HS-5 (cell line): ENCODE measurements at places on chromosomes 7 and 10.

DNA sequence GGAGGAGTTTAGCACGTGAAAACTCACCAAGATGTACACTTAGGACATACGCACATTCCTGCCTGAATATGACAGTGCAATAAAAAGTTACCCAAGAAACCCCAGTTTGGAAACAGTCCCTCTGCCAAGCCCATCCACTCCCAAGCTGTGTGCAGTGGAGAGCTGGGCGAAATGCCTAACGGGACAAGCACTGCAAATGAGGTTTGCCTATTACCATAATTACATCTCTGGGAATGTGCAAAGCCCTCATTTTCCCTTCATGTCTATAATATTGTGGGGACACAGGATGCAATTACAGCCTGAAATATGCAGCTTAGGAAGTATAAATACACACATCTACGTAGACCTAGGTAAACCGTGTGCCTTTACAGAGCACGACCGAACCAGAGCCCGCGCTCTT lies 117.5 kb downstream of the PLXNA4 start:
- no peak for DNase-seq

DNA sequence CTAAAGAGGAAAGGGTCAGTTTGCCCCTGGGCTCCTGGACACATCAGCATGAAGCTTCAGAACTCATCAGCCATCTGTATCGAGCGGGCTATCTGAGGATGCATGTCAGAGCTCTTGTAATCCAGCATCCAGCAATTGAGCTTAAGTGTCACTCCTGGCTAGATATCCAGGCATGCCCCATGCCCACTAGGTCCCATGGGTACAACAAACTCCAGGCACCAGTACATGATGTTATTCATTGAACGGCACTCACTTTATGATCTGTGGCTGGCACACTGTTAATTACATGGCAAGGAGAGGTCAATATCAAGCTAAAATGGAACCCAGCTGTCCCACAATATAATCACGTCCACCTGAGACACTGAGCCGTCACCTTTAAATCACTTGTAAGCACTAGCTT lies 274.2 kb downstream of the ELMO1 start:
- DNase-seq: no peak

DNA sequence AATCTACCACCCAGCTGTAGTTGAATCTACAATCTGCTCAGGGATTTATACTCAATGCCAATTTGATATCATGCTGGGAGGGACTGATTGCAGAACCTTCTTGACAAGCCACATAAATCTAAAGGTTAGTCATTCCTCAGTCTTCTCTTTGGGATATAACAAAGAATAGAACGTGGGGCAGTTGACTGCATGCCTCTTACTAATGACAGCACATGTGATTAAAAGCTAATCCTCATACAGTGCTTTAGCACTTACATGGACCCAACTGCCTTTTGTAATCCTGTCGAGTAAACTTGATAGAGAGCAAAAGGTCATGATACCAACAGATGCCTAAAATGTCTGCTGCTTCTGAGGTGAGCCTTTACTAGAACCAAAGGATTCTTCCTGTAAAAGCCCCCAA lies 12.3 kb downstream of the KLHL7 start:
- DNase-seq: no peak

- DNase-seq: peak; percentile 11
These were observed 39.5 kb downstream of the ZNF117 start for GRCh38 chr7:64951250-64951848.

- DNase-seq: no peak
These were observed 73.5 kb downstream of the ZRANB1 start for GRCh38 chr10:125015356-125015944.

DNA sequence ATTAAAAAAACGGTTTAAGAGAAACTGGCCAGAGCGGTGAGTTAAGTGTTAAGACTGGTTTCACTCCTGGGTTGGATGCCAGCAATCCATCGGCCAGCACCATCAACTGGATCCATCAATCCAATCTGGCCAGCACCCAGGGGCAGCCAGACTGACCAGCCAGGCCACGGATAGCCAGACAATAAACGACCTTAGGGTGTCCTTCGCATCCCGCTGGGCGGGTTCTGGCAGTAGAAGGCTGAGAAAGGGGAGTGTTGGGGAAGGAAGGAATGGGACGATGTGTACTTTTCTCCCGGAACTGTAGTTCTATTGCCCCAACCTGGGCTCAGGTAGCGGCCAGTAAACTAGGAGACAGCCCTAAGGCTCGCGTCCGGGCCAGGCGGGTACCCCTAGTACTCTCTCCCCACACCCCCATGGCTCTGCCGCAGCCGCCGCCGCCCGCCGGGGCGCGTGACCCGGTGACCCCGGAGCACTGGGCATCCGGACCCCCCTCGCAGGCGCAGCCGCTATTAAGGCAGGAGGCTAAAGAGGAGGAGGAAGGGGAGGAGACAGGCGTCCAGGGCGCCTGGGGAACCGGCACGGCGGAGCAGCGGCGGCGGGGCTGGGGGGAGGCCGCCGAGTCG lies at the start of gene CASD1:
Gene CASD1, plus strand, starts transcription at position 546 of the 623 bp plus-strand sequence. CDS start 276 bp downstream, outside the sequence.
- DNase-seq: no peak

DNA sequence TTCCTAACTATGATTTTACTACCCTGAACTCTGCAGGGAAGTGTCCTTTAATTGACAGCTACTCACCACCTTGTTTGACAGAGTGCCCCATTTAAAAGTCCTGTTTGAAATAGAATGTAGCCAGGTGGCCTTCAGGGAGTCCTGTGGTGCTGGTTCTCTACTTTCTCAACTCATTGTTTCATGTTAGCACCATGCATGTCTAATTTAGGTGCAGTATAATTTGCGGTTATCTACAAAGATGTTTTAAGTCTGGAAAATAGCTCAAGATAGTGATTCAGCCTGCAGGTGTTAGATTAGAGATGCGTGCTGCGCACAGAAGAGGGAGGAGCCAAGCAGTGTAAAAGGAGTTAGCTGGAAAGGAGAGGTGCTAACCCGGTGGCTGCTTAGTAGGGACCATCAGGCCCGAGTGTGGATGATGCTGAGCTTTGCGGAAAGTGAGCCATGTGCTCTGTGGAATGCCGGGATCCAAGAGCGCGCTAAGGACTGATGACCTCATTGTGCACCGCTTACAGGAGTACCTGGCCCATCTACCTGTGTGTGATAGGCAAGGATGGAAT lies 1.2 kb downstream of the CCM2 start:
- DNase-seq: no peak

DNA sequence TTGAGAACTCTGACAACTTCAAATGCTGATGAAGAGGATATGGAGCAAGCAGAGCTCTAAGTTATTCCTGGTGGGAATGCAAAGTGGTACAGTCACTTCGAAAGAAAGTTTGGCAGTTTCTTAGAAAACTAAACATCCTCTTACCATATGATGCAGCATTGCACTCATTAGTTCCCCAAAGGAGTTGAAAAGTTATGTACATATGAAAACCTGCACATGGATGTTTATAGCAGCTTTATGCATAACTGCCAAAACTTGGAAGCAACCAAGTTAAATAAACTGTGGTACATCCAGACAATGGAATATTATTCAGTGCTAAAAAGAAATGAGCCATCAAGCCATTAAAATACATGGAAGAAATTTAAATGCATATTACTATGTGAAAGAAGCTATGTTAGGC lies 779.3 kb upstream of the COBL start:
- no peak for DNase-seq

GRCh38 chr10:61882621-61883370 lies 18.7 kb upstream of the ARID5B start:
- no peak for DNase-seq

- no peak for DNase-seq
These were observed 545 bp upstream of the COMTD1 start for GRCh38 chr10:75236178-75236825.

DNA sequence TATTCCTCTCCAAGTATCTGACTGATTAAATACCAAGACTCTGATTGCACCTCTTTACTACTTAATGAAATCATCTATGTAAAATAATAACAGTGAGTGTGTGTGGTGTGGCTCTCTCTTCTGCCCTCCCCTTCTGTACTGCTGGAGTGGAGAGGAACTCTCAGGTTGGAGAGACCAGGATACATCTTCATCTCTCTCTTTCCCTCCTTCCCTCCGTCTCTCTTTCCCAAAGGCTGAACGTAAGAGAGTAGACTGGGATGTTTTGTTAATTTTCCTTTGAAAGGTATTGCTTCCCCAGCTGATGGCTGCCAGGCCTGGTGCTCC lies 272 bp upstream of the GJC3 start:
- no peak for DNase-seq

DNA sequence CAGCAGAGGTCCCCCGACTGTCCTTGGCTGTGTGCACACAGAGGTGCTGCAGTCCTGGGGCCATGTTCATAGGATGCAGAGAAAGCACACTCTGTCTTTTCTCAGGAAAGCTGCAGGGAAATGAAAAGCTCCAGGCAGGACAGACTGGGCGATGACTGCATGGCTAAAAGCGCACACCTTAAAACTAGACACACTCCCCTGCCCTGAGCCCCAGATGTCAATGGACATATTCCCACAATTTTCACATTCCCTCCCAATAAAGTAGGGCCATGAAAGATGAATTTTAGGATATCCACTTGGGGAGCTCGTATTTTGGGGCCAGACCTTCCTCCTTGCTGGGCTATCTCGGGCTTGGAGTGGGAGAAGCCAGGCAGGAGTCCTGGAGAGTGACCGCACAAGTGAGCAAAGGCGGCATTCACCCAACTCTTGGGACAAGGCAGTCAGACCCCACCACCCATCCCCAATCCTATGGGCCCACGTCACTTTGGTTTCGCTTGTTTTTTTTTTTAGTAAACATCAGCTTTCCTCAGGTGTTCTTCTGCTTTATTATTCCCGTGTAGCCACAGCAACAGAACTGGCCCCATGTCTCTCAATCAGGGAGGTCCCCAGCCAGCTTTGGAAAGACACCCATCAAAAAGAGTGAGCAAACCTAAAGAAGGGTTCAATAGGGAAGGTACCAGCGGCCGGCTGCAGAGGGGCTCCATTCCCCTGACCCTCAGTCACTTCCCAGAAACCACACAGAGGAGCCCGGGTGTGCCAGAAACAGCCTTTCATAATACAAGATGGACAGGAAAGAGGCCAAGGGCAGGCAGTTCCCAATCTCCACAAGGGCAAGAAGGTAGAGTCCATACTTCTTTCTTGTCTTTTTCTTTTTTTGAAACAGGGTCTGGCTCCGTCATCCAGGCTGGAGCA lies 12.7 kb downstream of the GPRIN2 start:
- DNase-seq: no peak

DNA sequence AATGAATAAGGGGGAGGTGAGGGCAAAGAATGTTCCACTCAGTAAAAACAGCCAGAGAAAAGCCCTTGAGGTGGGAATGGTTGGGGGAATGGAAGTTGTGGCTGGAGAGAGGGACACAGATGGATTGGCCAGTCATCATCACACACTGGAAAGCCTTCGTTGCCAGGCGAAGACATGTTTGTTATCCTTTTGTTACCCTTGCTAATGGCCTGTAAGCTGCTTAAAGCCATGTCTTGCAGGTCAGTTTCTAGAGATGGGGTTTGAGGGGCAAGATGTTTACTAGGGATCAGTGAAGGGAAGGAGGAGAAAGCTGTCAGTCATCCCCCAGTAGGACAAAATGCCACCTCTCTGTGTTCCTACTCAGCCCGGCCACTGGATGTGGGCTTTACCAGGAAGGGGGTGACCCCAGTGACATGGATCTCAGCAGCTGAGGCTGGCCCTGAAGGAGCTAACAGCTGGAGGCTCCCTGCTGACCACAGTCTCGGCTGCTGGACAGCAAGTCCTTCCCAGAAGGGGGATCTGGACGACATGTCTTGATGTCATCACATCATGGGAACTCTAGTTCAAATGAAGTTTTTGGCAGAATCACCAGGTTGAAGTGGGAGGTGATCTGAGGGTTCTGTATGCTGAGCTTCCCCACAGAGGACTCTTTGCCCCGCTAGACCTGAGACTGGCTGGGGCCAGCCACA lies 66.2 kb downstream of the TBXAS1 start:
- DNase-seq: no peak

- DNase-seq: no peak
These were observed 14.8 kb downstream of the CHAT start for GRCh38 chr10:49628599-49628998.

GRCh38 chr7:99493823-99494222 lies 6.3 kb downstream of the ZNF394 start:
- no peak for DNase-seq

GRCh38 chr10:56288403-56288802 lies 72.7 kb downstream of the ZWINT start:
- no peak for DNase-seq

GRCh38 chr10:130038019-130038555 lies 72.5 kb downstream of the C10orf143 start:
- no peak for DNase-seq

- no peak for DNase-seq
These were observed 1.5 kb downstream of the IRF5 start for GRCh38 chr7:128939075-128939860.

DNA sequence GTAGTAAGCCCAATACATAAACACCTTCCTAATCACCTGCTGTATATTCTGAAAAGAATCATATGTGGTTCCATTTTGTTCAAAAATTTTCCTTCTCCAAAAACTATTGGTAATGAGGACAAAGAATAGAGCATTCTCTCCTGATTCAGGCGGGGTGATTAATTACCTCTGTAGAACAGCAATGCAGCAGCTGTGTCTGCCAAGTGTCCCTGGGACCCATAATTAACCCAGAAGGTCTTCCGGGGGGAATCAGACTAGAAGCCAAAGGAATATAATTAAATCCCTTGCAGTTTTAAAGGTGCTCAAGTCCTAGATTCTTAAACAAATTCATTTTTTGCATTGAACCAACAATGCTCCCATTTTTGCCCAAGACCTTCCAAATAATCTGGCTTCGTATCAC lies 60.3 kb upstream of the ABLIM1 start:
- DNase-seq: no peak

DNA sequence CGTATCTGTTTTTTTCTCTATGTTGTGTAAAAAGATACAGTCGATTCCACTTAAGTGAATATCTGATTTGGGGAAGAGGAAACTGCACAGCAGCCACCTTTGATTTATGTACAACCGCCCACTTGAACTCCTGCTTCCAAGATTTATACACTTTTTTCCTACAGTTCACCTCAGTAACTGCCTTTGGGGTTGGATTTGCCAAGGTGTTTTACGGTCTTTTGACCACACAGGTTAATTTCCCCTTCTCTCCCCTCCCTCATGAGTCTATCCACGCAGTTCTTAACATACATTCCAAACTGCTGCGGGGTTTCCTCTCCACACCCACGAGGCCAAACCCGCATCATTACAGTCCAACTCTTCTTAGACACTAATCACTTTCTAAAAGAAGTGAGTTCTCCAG lies 277.0 kb downstream of the USP6NL start:
- no peak for DNase-seq

DNA sequence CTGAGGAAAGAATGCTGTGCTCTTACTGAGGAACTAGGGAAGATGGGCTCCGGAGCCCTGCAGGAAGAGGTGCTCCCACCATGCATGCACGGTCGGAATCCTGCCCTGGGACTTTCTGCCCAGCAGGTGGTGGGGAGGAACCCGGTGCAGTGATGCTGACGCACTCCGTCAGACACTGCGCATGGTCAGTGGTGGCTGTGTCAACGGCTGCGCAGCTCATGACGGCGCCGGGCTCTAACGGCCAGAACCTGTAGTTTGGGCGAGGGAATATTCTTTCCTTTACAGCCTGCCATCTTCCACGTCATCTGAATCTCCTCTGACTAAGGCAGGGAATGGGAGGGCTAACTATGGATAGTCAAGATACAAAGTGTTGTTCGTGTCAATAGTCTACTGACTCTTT lies 189.2 kb upstream of the MGMT start:
- no peak for DNase-seq
